Fibroblast of pulmonary artery (primary cell): ENCODE measurements at places on chromosomes 6 and 20.

GRCh38 chr6:125636671-125637070, 112.8 kb upstream of the HEY2 start:
- DNase-seq: no peak

DNA sequence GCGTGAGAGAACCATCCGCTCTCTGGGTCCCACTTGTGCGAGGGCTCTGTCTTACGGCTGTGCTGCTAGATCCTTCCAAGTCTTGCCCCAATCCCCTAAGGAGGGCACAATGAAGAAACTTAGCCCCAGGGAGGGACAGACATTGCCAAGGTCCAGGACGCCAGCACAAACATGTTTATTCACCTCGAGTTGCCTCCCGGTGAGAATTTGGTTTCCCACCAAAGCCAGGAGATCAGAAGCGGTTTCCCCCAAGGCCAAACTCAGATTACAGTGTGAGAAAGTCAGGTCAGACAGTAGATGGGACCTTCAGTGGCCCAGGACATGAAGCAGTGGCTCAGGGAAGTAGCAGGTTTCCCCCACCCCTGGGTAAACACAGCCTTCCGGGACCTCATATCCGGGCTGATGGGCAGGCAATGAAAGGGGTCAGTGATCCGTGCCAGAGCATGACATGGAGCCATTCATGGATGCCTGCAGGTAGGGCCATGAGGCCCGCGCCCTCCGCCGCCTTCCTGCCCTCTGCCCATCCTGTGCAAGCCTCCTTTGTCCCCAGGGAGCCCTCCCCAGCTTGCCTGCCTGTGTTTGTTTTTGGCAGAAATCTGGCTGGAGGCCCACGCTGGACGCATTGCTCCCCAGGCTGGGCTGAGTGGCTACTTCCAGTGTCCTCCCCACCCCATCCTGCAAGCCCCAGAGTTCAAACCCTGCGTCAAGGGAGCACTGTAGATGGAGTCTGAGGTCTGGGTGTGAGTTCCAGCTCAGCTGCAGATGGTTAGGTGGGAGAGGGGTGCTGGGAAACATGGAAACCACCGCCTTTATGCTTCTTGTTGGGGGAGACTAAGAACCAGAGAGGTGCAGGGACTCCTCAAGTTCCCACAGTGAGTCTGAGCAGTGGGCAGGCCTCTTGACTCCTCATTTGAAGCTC, 2.0 kb downstream of the BPIFB2 start:
- DNase-seq: no peak

GRCh38 chr6:1641343-1641885, 31.7 kb downstream of the FOXC1 start:
- DNase-seq: no peak

GRCh38 chr6:15356937-15357336, 111.1 kb downstream of the JARID2 start:
- no peak for DNase-seq

- DNase-seq: no peak
Observed at GRCh38 chr20:63216849-63217471, 1.0 kb upstream of the YTHDF1 start.

DNA sequence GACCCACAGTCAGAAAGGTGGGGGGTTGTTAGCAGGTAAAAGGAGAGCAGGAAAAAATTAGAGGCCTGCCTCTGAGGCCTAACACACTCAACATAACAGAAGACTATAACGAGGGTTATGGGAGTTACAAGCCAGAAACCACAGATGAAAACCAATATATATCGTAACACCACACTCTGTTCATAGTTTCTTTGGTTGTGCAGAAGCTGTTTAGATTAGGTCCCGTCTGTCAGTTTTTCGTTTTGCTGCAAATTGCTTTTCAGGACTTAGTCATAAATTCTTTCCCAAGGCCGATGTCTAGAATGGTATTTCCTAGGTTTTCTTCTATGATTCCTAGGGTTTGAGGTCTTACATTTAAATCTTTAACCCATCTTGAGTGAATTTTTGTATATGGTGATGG, 3.7 kb upstream of the MAP3K5 start:
- no peak for DNase-seq

DNA sequence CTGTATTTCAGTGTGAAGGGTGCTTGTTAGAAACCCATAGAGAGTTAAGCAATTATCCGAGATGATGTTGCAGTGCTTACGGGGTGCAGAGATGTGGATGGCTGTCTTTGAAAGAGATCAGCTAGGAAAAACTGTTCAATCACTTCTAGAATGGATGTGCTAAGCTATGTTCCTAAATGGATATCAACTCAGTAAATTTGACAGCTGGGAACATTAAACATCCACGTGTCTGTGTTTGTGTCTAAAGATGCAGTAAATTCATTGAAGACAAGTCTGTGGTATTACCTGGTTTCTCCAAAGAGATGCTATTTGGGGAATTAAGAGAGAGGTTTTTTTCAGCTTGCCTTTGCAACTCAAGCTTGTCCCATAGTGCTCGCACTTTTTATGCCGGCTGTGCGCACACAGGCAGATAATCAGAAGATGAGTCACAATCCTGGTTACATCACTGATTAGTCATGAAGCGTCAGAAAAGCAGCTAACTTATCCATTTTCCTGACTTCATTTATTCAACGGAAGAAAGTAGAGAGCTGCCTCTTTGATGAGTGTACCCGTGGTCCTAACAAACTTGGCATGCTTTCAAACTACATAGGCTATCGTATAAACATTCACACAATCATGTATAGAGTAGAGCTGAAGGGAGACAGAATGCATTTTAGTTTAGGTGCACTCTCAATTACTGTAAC, 691.7 kb upstream of the SLC35B3 start:
- DNase-seq: peak; percentile 72

GRCh38 chr6:107612762-107613415, 123.0 kb downstream of the SOBP start:
- DNase-seq: no peak

- DNase-seq: no peak
Observed at GRCh38 chr6:168004023-168004422, 6.6 kb downstream of the KIF25 start.

GRCh38 chr6:156949376-156949775, 172.2 kb downstream of the ARID1B start:
- peak; percentile 58 for DNase-seq

DNA sequence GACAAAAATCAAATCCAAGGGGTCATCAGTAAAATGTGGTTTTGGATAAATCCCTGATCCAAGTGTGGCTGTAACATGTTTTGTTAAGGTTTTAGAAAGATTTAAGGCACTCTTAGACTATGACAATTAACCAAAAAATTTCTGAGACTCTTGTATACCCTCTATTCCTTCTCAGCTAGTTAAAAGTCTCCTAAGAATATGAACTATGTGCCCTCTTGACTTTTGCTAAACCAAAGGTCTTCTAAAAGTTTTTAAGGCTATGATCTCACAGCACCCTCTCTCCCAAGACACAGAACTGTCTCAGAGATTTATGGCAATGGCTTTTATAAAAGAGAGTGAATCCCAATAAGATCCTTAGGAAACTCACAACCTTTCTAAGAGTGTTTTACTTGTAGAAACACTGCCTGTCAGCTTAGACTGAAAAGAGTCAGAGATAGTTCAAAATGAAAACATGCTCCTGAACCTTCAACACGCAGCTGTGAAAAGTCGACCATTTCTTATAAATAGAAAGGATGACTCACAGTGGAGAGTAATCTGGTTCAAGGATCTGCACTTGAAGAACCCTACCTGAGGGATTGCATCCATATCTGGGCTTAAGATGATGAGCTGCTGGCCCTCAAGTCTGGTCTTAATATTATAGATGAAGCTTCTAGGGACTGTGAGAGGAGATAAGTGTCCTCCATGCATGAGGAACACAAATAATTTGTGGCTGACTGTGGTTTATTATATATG, 388.4 kb upstream of the GJE1 start:
- no peak for DNase-seq

GRCh38 chr6:157516319-157517026, 135.5 kb downstream of the ZDHHC14 start:
- no peak for DNase-seq

DNA sequence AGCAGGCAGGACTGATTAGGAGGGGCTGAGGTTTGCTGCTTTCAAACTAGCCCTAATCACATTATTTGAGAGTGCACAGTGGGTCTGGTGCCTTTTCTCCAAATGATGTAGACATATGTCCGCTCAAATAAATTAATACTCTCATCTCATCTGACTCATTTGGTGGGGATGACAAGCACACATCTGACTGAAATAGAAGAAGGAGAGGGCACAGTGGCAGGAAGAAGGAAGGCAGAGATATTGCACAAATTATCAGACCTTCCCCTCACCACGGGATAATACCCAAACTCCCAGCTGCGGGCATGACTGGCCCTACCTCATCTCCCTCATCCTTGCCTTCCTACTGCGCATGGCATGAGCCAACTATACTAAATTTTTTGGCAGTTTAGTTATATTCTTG, 33.9 kb upstream of the TNFRSF21 start:
- no peak for DNase-seq

DNA sequence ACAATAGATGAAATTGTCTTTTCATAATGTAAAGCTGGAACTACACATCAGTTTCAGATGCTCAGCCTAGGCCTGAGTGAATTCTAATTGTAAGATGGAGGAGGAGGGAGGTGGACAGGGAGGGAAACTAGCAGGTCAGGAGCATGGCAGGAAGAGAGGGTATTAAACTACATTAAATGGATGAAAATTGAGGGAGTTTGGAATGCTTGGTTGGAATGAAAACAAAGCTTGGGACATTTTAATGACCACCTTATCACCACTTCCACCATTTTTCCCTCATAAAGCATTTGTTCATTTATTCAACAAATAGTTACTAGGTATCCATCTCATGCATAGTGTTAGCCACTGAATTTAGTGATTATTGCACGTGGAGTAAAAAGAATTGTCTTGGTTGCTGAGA, 65.0 kb downstream of the KIZ start:
- DNase-seq: no peak

DNA sequence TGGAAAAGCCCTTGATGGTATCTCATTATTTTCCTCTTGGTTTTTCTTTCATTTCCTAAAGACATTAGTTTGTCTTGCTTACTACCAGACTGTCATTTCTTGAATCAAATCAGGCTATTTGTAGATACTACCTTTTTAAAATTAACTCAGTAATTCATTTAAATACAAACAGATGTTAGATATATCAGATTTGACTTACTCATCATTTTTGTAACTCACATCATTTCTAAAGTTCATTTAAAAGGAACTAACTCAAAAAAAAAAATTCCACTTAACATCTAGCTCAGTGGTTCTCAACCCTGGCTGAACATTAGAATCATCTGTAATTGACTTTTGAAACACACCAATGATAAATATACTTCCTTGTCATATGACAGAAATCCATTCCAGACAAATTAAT, 48.2 kb upstream of the TINAG start:
- no peak for DNase-seq

DNA sequence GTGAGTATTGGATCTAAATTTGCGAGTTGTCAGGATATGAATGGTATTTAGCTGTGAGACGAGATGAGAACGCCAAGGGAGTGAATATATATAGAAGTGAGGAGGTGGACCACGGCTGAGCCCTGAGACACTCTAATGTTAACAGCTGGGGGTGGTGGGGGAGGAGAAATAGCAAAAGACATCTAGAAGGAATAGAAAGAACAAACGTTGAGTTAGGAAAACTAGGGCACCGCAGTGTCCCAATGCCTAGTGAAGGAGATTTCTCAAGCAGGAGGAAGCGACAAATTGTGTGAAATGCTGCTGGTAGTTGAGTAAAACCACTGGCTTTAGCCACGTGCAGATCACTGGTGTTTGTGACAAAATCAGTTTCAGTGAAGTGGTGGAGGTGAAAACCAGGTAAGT, 56.9 kb downstream of the CD164 start:
- no peak for DNase-seq

- DNase-seq: no peak
Observed at GRCh38 chr6:32214126-32214525, 9.7 kb downstream of the NOTCH4 start.

DNA sequence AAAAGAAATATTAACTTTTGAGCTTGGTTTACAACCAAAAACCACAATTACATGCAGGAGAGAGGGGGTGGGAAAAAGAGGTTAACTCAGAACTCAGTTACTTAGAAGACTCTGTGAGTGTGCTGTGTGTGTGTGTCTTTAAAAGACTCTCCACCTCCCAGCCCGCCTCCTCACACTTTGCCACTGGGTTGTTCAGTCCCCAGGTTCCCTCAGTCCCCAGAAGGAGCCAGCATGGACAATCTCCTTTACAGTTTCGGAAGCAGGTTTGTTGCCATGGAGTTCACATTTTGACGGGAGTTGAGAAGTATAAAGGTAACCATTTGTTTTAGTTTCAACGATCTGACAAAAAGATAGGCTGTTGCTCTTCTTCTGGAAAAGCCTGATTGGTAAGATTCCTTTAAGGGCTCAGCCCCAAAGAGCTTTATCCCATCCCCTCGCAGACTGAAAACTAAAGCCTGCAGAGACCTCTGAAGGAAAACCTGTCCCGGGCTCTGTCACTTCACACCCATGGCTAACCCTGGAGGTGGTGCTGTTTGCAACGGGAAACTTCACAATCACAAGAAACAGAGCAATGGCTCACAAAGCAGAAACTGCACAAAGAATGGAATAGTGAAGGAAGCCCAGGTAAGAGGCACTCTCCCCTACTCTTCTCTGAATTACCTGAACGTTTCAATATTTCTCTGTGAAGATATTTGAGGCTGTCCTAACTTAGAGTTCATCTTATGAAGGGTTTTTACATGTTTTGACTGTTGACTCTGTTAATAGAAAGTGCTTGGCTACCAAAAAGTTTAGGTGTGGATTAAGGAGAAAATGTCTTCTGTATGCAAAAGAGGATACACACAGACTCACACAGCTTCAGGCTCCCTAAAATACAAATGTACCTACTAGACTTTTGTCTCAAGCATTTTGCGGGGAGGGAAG, at the start of gene SPTLC3:
Gene SPTLC3, plus strand, starts transcription at position 212 of the 921 bp plus-strand sequence. Its CDS starts 296 bp downstream, at position 508.
- DNase-seq: peak; percentile 57

GRCh38 chr6:12369781-12370262, 79.7 kb downstream of the EDN1 start:
- DNase-seq: no peak

- no peak for DNase-seq
Observed at GRCh38 chr20:25327521-25328235, 63.0 kb downstream of the ABHD12 start.

GRCh38 chr6:136102991-136103688, 147.0 kb downstream of the MTFR2 start:
- DNase-seq: peak; percentile 77

DNA sequence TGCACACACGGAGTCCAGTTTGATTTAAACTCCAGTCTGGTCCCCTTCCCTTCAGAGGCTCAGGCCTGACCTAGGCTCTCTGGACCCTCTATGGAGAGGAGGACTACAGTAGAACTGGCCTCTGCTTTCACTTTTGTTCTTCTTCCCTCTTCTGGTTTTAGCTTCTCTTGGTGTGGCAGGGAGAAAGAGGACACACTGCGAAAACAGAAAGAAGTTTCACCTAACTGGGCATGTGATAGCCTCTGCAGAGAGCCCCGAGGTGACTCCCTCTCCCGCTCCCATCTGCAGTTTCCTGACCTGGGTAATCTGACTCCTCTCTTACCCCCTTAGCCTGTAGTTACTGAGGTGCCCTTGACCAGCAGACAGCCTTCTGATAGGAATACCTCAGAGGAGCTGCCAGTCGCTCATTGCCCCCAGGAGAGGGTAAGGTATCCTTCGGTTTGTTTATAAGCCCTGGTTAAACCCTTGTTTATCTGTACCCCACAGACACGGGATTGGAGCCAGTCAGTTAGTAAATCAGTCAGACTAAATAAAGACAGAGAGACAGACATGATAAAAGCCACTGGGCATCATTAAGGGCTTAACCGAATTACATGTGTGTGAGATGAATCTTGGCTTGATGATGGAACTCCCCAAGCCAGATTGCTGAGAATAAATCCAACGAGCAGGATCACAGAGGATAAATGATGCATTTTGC, 12.0 kb upstream of the DTNBP1 start:
- DNase-seq: no peak

GRCh38 chr6:31776485-31776988, 591 bp downstream of the VWA7 start:
- no peak for DNase-seq

GRCh38 chr20:44204156-44204831, 6.3 kb downstream of the OSER1 start:
- DNase-seq: peak; percentile 93
